Urinary bladder (tissue), 4 donors: ENCODE measurements at places on chromosomes 2 and 18. TPM values are rescaled to one million over a fixed set of nuclear protein-coding genes. Genes with fewer than 3 reads are reported as not detected.

CDCA7 gene
- polyA plus RNA-seq: 2.4 TPM

AGXT gene
- 0.49 TPM for polyA plus RNA-seq

PLCD4 gene
- polyA plus RNA-seq: 28.4 TPM

CPO gene
- 0.35 TPM for polyA plus RNA-seq

UPP2 gene
- polyA plus RNA-seq: not detected

MROH2A gene
- polyA plus RNA-seq: 7.3 TPM

THSD7B gene
- 0.11 TPM for polyA plus RNA-seq

CDH19 gene
- 10.3 TPM for polyA plus RNA-seq

DHRS9 gene
- 0.54 TPM for polyA plus RNA-seq

SCN7A gene
- polyA plus RNA-seq: 11.1 TPM

KIAA2012 gene
- 0.05 TPM for polyA plus RNA-seq
